ENCODE measurements at places on chromosomes 3 and 15. TPM values are rescaled to one million over a fixed set of nuclear protein-coding genes. Genes with fewer than 3 reads are reported as not detected.

Gene TMEM62
- total RNA-seq: 40.6 TPM

- no peaks in the 10 kb centered on the region for H3K4me1 ChIP-seq
- no peaks in the 10 kb centered on the region for H3K27me3 ChIP-seq
Observed at GRCh38 chr15:61421470-61421869, 192.4 kb upstream of the RORA start.

Gene BSN
- not detected for total RNA-seq

DNA sequence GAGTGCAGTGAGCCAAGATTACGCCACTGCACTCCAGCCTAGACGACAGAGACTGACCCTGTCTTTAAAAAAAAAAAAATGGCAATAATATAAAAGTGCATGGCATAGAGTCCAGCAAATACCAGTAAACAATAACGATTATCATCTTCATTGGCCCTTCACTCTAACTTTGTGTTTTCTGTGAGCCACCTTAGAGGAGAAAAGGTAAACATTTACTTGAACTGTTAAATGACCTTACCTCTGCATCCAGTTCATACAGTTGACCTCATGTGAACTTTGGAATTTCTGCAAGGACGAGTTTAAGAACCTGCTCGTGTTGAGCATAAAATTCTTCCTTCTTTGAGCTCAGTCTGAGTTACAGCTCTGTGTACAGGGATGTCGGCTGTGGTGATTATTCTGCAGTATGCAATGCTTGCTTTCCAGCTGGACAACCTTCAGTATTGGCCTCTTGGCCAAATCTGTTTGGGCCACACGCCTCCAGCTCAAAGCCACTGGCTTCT lies 56.6 kb downstream of the RLBP1 start:
- no peak overlapping the region for H3K4me3 ChIP-seq
- H3K4me1 ChIP-seq: peaks cover 4% of the 10 kb centered on the region
- H3K27ac ChIP-seq: peak overlapping the region; percentile 39

DNA sequence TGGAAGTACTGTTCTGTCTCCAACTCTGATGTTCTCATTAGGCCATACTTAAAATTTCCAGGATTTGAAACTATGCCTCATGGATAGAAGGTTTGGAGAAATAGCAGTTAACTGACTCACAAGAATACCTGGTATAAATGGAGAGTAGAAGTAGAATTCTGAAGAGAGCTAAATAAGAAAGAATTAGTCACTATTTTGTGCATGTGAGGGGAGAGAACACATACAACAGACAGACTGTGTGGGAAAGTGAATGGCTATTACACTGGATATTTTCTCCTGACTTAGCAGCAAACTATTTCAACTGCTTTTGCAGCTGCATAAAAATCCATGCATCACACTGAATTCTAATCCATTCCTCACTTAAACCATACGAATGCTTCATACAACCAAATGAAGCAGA lies 71.3 kb downstream of the C3orf70 start:
- no peaks in the 10 kb centered on the region for H3K27me3 ChIP-seq
- no peaks in the 10 kb centered on the region for H3K36me3 ChIP-seq
- H3K4me1 ChIP-seq: peaks cover 2% of the 10 kb centered on the region
- DNase-seq: no peak
- no peak overlapping the region for H3K4me3 ChIP-seq

GRCh38 chr15:62094388-62094787 lies 27.6 kb downstream of the C2CD4A start:
- no peaks in the 10 kb centered on the region for H3K36me3 ChIP-seq
- no peaks in the 10 kb centered on the region for H3K4me1 ChIP-seq
- H3K4me3 ChIP-seq: no peak overlapping the region
- no peak overlapping the region for H3K27ac ChIP-seq
- H3K27me3 ChIP-seq: no peaks in the 10 kb centered on the region

DNA sequence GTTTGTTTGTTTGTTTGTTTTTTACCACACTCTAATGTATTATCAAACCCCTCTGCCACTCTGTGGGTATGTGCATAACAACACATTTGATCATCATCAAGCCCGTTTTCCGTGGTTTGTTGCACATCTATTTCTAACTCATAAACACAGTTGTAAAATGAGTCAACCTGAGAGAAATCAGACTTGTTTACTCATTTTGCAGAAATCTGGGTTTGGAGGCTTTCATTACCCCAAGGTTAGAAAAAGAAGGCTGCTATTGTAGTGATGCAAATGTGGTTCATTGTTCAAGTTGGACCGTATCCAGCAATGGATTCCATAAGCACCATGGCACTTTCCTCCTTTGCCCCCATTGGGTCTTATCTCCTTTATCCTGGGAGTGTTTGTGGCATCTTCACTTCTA lies 353.2 kb upstream of the SOX2 start:
- no peaks in the 10 kb centered on the region for H3K27me3 ChIP-seq
- H3K36me3 ChIP-seq: no peaks in the 10 kb centered on the region
- no peaks in the 10 kb centered on the region for H3K4me1 ChIP-seq
- H3K27ac ChIP-seq: no peak overlapping the region

- no peaks in the 10 kb centered on the region for H3K36me3 ChIP-seq
- DNase-seq: no peak
- H3K4me1 ChIP-seq: no peaks in the 10 kb centered on the region
Observed at GRCh38 chr3:82354228-82354627, 592.8 kb upstream of the GBE1 start.

- H3K4me3 ChIP-seq: no peak overlapping the region
- H3K27me3 ChIP-seq: no peaks in the 10 kb centered on the region
- no peaks in the 10 kb centered on the region for H3K36me3 ChIP-seq
- H3K27ac ChIP-seq: no peak overlapping the region
- no peak for DNase-seq
Observed at GRCh38 chr3:22988566-22988965, 214.6 kb upstream of the UBE2E2 start.

DNA sequence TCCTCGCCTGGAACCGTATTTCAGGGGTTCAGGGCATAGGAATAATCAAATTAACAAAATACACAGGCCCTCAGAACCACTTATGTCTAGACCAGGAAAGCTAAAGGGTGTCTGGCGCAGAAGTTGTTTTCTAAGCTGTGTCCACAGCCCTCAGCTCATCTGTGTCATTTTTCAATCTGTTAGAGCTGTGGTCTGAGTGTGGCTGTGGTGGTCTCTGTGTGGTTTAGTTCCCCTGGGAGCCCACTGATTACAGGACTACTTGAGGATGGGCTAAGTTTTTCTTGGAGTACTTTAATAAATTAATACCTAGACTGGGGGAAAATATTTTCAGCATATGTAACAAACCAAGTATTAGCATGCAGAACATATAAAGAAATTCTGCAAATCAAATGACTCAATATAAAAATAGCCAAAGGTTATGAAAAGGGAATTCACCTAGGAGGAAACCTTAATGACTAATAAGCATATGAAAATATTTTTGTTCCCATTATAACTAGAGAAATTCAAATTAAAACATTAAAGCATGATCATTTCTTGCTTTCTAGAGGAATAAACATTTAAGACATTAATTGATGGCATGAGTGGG lies 186.3 kb downstream of the SATB1 start:
- no peaks in the 10 kb centered on the region for H3K4me1 ChIP-seq
- H3K27ac ChIP-seq: no peak overlapping the region
- no peaks in the 10 kb centered on the region for H3K36me3 ChIP-seq
- no peaks in the 10 kb centered on the region for H3K27me3 ChIP-seq
- DNase-seq: no peak
- no peak overlapping the region for H3K4me3 ChIP-seq

GRCh38 chr3:133401374-133402135 lies 1.7 kb downstream of the BFSP2 start:
- H3K4me1 ChIP-seq: no peaks in the 10 kb centered on the region
- no peak for DNase-seq
- no peak overlapping the region for H3K4me3 ChIP-seq
- no peaks in the 10 kb centered on the region for H3K27me3 ChIP-seq
- no peaks in the 10 kb centered on the region for H3K36me3 ChIP-seq
- H3K27ac ChIP-seq: no peak overlapping the region

GRCh38 chr3:186589856-186590579 lies 19.5 kb downstream of the DNAJB11 start:
- H3K4me1 ChIP-seq: no peaks in the 10 kb centered on the region
- H3K36me3 ChIP-seq: peaks cover 10% of the 10 kb centered on the region
- H3K27me3 ChIP-seq: no peaks in the 10 kb centered on the region
- DNase-seq: no peak

Gene MESP2
- 0.96 TPM for total RNA-seq

Gene SLC27A2
- 9.8 TPM for total RNA-seq

- no peak for DNase-seq
- peaks cover 17% of the 10 kb centered on the region for H3K27me3 ChIP-seq
- no peak overlapping the region for H3K27ac ChIP-seq
- H3K36me3 ChIP-seq: no peaks in the 10 kb centered on the region
- no peaks in the 10 kb centered on the region for H3K4me1 ChIP-seq
Observed at GRCh38 chr3:130340766-130341165, 4.7 kb upstream of the COL6A5 start.

Gene LYSMD4
- 19.2 TPM for total RNA-seq

DNA sequence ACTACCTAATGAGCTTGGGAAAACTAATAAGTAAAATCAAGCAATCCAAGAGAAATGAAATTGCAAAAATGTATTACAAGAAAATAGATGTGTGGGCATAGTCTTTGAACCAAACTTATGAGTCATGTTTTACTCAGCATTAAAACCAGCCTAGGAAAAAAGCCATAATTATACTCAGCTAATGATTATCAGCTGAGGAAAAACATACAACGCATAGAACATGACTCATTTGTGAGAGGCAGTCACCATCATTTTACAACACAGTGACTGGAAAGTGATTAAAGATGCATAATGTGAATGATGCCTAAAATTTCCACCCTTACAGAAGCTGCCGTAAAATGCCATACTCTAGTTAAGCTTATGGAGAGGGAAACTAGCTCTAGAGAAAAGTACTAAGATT lies 238.0 kb upstream of the EOMES start:
- no peak overlapping the region for H3K27ac ChIP-seq
- H3K27me3 ChIP-seq: no peaks in the 10 kb centered on the region
- no peaks in the 10 kb centered on the region for H3K4me1 ChIP-seq
- no peaks in the 10 kb centered on the region for H3K36me3 ChIP-seq
- DNase-seq: no peak

DNA sequence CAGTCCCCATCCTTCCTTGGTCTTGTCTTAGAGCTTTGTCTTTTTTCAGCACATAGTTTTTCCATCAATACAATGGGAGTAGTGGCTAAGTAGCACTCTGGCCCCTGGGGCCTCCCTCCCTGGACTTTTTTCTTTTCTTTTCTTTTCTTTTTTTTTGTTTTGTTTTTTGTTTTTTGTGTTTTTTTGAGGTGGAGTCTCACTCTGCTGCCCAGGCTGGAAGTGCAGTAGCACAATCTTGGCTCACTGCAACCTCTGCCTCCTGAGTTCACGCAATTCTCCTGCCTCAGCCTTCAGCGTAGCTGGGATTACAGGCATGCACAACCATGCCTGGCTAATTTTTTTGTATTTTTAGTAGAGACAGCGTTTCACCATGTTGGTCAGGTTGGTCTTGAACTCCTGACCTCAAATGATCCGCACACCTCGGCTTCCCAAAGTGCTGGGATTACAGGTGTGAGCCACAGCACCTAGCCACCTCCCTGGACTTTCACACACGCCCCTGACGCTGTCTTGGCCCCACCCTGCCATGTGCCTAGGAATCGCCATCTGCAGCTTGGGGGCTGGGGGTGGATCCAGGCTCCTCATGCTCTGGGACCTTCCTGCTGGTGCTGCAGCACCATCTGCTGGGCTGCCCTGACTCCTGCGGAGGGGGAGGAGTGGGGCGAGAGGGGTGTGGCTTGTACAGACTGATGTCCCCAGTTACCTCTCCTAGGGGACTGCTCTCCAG lies 2.8 kb downstream of the C15orf39 start:
- H3K27ac ChIP-seq: peak overlapping the region; percentile 96
- DNase-seq: peak; percentile 96
- peaks cover 12% of the 10 kb centered on the region for H3K36me3 ChIP-seq
- H3K4me1 ChIP-seq: peaks cover 40% of the 10 kb centered on the region

Gene MRPS11
- 47.8 TPM for total RNA-seq

DNA sequence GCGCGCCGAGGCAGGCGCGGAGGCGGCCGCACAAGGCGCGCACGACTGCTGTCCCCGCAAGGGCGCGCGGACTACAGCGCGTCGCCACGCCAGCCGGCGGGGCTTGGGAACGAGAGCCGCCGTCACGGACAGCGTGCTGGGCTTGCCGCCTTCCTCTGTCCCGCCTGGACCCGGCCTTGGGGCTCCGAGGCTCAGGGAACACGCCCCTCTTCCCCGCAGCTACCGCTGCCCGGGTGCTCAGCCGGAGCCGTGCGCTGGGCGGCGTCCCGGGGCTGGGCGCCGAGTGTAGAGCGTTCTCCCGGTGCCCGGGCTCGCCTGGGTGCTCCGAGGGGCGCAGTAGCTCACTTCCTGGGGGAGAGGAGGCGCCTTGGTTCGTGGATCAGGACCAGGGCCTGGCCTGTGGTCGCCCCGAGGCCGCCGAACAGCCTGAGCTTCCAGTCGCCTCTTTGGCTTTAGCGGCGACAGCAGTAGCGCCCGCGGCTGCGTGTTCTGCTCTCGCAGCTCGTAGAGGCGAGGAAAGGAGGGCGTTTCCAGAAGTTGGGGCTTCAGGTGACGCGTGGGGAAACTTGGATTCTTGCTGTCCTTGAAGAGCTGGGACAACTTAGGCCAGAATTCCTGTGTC lies 226.7 kb upstream of the C2CD4B start:
- peak overlapping the region; percentile 81 for H3K4me3 ChIP-seq
- peak; percentile 59 for DNase-seq

DNA sequence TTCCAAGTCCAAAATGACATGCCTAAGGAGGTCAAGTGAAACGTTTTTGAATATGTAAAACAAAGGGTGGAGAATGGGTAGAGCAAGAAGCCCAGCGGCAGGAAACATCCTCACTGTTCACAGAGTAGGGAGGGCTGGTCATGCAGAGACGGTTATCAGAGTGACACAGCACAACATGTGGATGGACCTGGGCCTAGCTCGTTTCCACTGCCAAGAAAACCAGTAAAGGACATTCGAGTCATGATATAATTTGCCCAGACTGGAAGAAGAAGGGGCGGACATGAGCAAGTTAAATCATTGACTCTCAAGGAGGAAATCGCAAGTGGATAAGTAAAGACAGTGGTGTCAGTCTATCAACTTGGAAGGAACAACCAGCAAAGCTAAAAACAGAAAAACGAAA lies 89.3 kb downstream of the LRIG1 start:
- no peaks in the 10 kb centered on the region for H3K36me3 ChIP-seq
- H3K4me1 ChIP-seq: peaks cover 38% of the 10 kb centered on the region
- H3K27ac ChIP-seq: peak overlapping the region; percentile 76
- H3K27me3 ChIP-seq: no peaks in the 10 kb centered on the region

- no peaks in the 10 kb centered on the region for H3K4me1 ChIP-seq
- DNase-seq: no peak
- no peaks in the 10 kb centered on the region for H3K27me3 ChIP-seq
- H3K27ac ChIP-seq: no peak overlapping the region
Observed at GRCh38 chr3:131582438-131582837, 79.7 kb upstream of the MRPL3 start.

DNA sequence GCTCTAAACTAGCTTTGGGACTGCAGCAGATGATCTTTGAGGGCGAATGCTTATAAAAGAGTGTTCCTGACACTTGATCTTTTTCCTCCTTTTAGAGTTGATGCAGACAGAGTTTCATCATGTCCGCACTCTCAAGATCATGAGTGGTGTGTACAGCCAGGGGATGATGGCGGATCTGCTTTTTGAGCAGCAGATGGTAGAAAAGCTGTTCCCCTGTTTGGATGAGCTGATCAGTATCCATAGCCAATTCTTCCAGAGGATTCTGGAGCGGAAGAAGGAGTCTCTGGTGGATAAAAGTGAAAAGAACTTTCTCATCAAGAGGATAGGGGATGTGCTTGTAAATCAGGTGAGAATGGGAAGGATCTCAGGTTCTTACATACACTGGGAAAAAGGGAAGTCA lies 75.7 kb downstream of the KLHL25 start:
- H3K4me1 ChIP-seq: peaks cover 5% of the 10 kb centered on the region
- H3K27ac ChIP-seq: no peak overlapping the region
- H3K36me3 ChIP-seq: peaks cover 74% of the 10 kb centered on the region
- DNase-seq: no peak
- H3K27me3 ChIP-seq: no peaks in the 10 kb centered on the region
- no peak overlapping the region for H3K4me3 ChIP-seq

Gene DAPK2
- 244 TPM for total RNA-seq

Data from transverse colon (tissue), 4 donors.